ENCODE measurements at places on chromosomes 6 and 20.

GRCh38 chr20:24059174-24059573, 70.6 kb upstream of the GGTLC1 start:
- no peak for DNase-seq

- DNase-seq: no peak
Measured at GRCh38 chr6:37354526-37355384, 972 bp downstream of the RNF8 start.

- DNase-seq: no peak
Measured at GRCh38 chr20:21269772-21270171, 33.4 kb upstream of the XRN2 start.

- no peak for DNase-seq
Measured at GRCh38 chr6:110878751-110879522, 4.4 kb downstream of the AMD1 start.

GRCh38 chr20:53930651-53931504, 139.5 kb downstream of the BCAS1 start:
- no peak for DNase-seq

All from HCT116 (cell line).